Esophagus squamous epithelium (tissue), 5 donors: ENCODE measurements at places on chromosomes 5 and 9.

DNA sequence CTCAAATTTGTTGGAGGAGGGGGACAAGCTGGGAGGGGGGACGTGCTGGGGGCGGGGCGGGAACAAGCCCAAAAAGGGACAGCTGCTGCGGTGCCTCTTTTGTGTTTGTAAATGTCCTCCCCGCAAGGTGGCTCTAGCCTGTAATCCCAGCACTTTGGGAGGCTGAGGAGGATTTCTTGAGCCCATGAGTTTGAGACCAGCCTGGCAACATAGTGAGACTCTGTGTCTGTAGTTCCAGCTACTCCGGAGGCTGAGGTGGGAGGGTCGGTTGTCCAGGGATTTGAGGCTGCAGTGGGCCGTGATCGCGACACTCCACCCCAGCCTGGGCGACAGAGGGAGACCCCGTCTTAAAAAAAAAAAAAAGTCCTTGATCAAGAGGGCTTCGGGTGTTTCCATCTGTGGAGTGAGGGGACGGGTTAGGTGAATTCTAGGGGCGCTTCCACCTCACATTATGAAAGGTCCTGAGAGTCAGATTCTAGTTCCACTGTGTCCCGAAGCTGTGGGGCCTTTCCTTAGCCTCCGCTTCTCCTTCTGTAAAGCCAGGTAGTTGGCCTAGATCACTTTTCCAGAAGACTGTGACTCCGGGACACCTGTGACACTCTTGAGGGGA, 779 bp upstream of the CTNNA1 start:
- DNase-seq: no peak

DNA sequence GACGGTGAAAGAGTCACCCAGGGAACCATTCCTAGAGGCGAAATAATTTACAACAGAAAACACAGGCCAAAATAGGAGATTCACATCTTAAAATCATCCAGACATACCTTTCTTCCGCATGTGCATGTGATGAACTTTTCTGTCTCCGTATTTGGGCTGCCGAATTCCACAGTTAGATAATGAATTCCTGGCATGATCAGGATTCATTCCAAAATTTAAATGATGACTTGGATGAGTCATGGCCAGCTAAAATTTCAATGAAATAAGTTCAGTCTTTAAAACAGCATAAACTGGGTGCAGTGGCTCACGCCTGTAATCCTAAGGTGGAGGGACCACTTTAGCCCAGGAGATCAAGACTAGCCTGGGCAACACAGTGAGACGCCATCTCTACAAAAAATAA, 82.7 kb downstream of the DROSHA start:
- no peak for DNase-seq

- DNase-seq: no peak
These were observed 27.0 kb downstream of the CNOT8 start for GRCh38 chr5:154885439-154885838.

DNA sequence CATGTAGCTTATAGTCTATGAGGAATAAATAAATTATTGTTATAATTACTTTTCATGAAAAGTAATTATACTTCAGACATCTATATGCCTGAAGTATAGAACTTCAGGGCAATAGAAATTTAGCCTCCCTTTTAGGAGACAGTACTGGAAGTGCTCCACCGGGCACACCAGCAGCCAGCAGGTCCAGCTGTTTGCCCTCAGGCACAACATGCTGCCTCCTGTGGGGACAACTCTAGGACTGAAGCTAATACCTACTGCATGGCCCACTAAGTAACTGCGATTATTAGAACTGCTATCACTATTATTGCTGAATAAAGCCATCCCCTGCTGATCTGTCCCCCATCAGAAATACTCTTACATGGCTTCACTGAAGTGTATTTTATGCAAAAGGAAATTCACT, 329.6 kb downstream of the MED10 start:
- DNase-seq: no peak

- no peak for DNase-seq
These were observed 30.2 kb downstream of the FOXI1 start for GRCh38 chr5:170135796-170136490.

- DNase-seq: no peak
These were observed 984 bp upstream of the DOK3 start for GRCh38 chr5:177510567-177511053.

DNA sequence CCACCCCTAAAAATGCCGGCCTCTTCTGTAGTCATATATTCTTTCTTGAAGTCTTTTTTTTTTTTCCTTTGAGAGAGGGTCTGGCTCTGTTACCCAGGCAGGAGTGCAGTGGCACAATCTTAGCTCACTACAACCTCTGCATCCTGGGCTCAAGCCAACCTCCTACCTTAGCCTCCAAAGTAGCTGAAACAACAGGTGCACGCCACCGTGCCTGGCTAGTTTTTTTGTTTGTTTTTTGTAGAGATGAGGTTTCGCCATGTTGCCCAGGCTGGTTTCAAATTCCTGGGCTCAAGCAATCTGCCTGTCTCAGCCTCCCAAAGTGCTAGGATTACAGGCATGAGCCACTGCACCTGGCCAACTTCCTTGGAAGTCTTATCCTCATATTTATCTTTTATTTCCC, 19.1 kb downstream of the SREK1IP1 start:
- DNase-seq: no peak

- DNase-seq: no peak
These were observed 11.5 kb downstream of the NFIB start for GRCh38 chr9:14302405-14302804.

DNA sequence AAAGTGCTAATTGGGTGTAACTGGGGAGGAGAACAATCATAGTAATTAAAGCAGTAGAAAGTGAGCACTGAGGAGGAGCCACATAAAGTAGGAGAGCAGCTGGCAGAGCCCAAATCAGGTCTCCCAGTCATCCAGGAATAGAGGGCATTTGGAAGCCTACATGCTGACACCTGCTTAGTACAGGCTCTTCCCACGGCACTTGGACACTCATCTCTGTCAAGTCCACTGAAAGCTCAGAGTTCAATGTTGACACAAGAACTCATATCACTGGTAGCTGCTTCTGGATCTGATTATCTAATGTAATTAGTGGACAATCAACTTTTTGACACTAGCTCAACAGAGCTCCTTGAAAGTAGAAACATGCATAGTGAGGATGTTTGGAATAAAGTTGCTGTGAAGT, 45.9 kb upstream of the PCSK1 start:
- no peak for DNase-seq

GRCh38 chr5:139458580-139459407, 3.7 kb downstream of the ECSCR start:
- DNase-seq: no peak

DNA sequence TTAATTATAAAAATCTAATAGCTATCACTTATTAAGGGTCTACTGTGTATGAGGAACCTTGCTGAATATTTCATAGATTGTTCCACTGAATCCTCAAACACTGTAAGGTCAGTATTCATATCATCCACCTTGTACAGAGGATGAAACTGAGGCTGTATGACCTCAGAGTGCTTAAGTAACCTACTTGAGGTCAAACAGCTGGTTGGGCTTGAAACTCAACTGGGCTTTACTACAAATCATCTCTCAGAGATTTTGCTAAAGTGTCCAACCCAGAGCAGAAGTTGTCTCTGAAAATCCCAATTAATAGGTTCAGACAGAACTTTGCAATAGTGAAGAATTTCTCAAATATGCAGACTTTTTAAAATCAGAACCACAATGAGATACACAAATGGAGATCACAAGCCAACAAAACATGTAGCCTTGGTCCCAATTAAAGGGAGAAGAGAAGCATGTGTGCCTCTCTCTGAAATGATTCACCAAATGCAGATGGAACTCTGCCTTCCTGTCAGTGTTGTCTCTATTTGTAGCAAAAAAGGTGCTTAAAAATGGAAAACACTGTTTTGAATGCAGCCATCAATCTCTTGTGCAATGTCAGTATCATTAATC, 131.4 kb downstream of the FAM114A2 start:
- no peak for DNase-seq

DNA sequence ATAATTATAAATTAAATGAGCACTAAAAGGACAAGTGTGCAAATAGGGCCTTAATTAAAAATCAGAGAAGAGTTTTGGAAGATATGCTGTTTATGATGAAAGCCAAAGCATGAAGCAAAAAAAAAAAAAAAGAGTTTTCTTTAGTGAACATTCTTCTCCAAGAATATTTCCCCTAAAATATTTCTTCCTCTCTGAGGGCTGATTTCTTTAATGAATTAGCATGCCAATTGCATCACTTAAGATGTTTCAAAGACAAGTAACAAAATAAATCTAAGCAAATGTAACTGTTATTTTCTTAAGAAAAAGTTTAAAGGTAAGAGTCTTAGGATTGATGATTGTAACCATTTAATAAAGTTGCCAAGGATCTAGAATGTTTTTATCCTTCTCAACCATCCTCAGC, 81.6 kb upstream of the MPDZ start:
- no peak for DNase-seq

GRCh38 chr9:4741365-4742089, 525 bp upstream of the AK3 start:
- DNase-seq: no peak

DNA sequence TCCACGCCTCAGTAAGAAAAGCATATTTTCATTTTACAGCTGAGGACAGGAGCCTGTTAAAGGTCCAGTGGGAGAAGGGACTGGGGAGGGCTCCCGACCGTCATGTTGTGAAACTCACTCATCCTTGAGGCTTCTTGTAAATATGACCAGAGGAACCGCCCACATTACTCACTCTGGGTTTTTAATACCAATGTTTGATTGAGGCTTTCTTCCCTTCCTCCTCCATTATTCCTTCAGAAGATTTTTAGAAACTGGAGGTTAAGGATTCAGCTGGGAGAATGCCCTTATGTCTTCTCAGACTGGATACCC, 61.4 kb upstream of the GLRX start:
- DNase-seq: no peak

- no peak for DNase-seq
These were observed 67.7 kb upstream of the UBTD2 start for GRCh38 chr5:172351240-172351778.

GRCh38 chr9:70962761-70963440, 158.5 kb downstream of the TRPM3 start:
- DNase-seq: no peak

DNA sequence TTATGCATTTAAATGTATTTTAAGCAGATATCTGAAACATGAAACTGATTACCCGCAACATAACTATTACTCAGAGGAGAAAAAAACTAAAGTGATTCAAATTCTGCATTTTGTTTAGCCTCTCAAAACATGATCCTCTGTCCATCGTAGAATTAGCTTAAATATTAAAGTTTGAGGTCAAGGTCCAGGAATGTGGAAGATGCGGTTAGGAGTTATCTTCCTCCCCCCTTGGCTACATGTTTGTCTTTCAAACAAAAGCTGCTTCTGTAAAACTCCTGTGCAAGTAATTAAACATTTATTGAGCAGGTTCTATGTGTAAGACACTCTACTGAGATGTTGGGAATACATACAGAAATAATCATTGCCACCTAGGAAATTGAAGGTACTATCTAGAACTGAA, 175.0 kb upstream of the ISL1 start:
- no peak for DNase-seq

- no peak for DNase-seq
These were observed 235.4 kb upstream of the RIOK2 start for GRCh38 chr5:97418462-97418861.

GRCh38 chr5:179613460-179614071, 9.9 kb downstream of the HNRNPH1 start:
- DNase-seq: no peak

- DNase-seq: no peak
These were observed 33.6 kb upstream of the MAMDC2 start for GRCh38 chr9:70010015-70010414.

DNA sequence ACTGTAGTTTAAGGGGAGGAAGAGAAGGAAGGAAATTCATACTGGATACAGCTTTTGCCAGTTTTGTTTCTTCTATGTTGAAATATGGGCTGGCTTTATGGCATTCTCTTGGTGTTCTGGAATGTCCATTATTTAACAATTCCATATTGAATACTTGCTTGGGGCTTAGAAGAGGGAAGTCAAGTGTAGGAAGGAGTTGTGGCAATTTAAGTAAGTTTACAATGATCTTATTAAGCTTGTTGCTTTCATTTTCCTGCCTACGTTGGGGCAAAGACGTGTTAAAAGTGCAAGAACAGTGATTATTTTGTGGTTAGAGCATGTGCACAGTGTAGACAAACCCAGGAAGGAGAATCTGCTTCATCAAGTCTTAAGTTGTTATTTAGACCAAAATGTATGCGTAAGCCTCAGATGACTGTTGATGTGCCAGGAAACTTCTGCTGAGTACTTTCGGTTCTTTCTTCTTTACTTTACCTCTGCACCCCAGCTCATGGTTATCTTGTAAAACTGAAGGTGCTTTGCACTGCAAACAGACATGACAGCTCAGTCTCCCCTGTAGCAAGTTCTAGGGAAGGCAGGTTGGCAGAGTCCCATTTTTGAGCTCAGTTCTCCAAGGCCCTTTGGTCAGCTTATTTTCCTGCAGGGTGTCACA, 75.8 kb downstream of the F2RL2 start:
- no peak for DNase-seq

GRCh38 chr9:131276094-131276888, at the start of gene FAM78A:
Gene FAM78A, minus strand, starts transcription at chr9:131276510. Its CDS starts 331 bp downstream, at chr9:131276179.
- DNase-seq: no peak

DNA sequence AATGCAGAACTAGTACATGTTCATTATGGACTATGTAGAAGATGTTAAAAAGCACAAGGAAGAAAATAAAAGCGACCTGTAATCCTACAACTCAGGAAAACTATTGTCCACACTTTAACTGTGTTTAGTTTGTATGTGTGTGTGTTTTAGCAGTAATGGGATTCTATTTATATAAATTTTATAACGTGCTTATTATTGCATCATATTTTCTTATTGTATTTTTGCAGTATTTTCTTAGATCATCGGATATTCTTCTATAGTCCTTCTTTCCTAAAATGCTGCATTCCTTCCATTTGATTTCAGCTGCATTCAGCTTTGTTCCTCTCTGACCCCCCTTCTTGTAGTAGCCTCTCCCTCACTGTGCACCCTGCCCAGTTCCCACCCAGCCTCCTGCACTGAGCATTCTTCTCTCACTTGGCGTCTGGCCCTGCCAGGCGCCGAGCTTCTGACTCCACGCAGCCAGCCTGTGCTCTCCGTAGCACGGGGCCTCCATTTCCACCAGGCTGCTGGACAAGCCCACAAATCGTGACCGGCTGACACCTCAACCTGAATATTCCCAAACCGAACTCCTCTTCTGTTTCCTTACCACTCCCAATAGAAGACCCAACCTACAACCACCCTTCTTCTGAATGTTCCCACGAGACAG, 39.9 kb downstream of the MVB12B start:
- DNase-seq: no peak

DNA sequence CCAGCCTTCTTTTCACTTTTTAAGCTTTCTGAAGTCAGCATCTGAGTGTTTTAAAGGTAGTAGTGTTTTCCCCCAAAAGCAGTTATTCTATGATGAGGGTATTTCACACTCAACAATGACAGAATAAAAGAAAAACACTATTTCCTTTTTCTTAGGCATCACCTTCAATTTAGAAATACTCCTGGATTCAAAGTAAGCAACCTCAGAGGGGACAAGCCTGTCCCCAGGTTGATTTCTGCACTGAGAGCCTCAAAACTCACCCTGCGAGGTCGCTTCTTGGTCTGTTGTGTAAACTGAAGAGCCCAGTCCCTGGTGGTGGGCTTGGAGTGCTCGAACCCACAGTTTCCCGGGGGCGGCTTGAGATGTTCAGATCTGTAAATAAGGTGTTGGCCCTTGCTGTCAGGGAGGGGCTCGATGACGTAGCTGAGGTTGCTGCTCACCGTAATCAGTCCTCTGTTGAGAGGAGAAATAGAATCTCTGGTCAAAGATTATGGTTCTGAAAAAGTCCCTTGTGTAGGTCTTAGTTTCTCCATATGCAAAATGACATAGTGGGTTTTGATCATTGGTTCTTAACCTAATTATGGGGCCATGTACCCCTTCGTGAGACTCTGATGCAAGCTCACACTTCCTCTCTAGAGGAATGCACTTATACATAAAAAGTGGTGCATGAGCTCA, 55.9 kb downstream of the ADAM19 start:
- no peak for DNase-seq

GRCh38 chr9:109264877-109265587, 55.8 kb downstream of the EPB41L4B start:
- no peak for DNase-seq
